ENCODE measurements at places on chromosomes 11 and 22. TPM values are rescaled to one million over a fixed set of nuclear protein-coding genes. Genes with fewer than 3 reads are reported as not detected.

CFL1 gene
- 453 TPM for total RNA-seq

TMPRSS6 gene
- not detected for total RNA-seq

TH gene
- not detected for total RNA-seq

NUP98 gene
- total RNA-seq = 54.2 TPM

ZNF280B gene
- 0.08 TPM for total RNA-seq

PRAME gene
- not detected for total RNA-seq

GGTLC3 gene
- total RNA-seq = not detected

USH1C gene
- not detected for total RNA-seq

ZDHHC8 gene
- total RNA-seq = 14.7 TPM

SLC7A4 gene
- 3.1 TPM for total RNA-seq

HBB gene
- not detected for total RNA-seq

LRRC74B gene
- total RNA-seq = 0.04 TPM

APOA5 gene
- total RNA-seq = not detected

FAU gene
- 568 TPM for total RNA-seq

CRYBB3 gene
- not detected for total RNA-seq

GRCh38 chr11:6655790-6656583 is at the start of gene DCHS1:
DCHS1 (minus strand) TSS chr11:6655809; CDS start chr11:6641613, 14,196 bp downstream.
- no peak for DNase-seq

- DNase-seq = no peak
Measured at GRCh38 chr22:40024201-40025061, 29.7 kb downstream of the FAM83F start.

GRCh38 chr11:130897262-130898182 is 18.8 kb downstream of the SNX19 start:
- DNase-seq = no peak

DNA sequence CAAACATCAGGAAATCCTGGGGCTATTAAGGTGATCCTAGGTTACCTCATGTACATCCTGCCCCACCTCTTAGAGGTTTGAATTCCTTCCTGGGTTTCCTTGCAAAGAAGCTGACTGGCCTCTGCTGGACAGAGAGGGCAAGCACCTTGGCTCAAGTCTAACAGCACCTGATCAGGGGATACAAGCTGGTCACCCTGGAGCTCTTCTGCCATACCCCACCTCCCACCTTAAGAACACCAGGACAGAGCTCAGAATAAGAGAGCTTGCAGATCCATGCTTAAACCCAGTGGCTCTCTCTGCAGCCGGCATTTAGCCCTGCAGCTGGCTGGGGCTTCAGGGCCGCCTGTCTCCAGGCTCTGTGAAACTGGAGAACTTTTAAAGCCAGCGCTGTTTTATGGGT is 386.6 kb upstream of the NARS2 start:
- DNase-seq = no peak

DNA sequence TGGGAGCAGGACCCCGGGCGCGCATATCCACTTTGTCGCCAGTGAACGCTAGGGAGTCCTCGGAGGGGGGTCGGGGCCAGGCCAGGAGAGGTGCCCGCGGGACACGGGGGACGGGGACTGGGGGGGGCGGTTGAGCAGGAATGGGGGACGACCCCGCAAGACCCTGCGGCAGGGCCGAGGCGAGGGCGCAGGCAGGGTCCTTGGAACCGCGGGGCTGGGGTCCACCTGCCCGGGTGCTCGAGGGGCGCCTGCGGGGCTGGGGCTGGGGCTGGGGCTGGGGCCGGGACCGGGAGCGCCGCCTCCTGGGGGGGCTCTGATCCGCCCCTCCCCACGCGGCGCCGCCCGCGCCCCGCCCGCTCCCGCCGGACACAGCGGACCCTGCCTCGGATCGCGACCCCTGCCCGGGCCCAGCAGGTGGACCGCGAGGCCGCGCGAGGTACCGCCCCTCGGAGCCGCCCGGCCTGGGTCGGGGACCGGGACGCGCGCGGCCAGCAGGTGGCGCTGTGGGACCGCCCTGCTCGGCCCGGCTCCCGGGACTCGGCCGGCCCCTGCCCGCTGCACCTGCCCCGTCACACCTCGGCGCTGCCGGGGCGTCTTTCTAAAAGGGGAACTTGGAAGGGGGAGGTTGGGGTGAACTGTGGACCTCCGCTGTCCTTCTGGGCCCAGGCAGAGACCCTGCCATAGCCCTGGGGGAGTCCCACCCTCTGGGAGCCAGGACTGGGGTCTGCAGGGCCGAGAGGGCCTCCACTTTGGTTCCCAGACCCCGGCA is 11.0 kb downstream of the CRELD2 start:
- DNase-seq = no peak

GRCh38 chr22:23608583-23608982 is 23.5 kb downstream of the DRICH1 start:
- no peak for DNase-seq

- no peak for DNase-seq
Measured at GRCh38 chr22:43099095-43099494, 9.9 kb upstream of the TTLL1 start.

- no peak for DNase-seq
Measured at GRCh38 chr11:17287058-17287457, 10.5 kb downstream of the NUCB2 start.

DNA sequence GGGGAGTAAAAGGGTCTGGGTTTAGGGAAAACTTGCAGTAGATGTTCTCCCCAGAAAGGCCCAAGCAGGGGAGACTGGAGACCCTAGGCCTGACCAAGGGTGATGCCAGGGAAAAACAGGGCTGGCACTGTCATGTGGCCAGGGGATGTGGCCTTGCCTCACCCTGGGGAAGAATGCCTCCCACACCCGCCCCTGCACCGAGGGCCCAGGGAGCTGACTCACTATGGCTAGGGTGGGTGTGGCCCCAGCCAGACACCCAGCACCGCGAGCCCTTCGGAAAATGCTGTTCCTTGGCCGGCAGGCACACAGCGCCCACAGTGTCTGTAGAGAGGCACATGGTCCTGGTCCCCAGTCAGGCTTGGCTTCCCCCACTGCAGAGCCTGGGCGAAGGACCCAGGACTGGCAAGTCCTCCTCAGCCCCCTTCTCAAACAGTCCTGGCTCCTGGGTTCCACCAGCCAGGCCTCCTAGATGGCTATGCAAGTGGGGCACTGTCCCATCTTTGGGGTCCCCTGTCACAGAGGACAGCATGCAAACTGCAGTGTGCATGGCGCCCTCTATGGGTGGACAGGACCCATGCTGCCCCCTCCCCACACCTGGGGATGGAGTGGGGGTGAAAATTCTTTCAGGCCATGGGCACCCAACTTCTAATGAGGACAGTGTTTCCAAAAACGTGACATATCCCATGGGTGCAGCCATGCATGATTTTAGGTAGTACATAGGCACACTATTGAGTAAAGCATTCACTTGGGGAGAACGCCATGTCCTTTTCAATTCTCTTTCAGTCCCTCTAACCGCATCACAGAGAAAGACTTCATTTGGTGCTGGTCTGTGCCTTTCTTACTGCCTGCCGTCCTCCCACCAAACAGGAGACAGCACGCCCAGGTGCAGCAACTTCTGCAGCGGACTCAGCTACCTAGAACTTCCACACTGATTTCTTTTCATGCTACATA is 15.2 kb downstream of the TMPRSS5 start:
- DNase-seq = no peak

DNA sequence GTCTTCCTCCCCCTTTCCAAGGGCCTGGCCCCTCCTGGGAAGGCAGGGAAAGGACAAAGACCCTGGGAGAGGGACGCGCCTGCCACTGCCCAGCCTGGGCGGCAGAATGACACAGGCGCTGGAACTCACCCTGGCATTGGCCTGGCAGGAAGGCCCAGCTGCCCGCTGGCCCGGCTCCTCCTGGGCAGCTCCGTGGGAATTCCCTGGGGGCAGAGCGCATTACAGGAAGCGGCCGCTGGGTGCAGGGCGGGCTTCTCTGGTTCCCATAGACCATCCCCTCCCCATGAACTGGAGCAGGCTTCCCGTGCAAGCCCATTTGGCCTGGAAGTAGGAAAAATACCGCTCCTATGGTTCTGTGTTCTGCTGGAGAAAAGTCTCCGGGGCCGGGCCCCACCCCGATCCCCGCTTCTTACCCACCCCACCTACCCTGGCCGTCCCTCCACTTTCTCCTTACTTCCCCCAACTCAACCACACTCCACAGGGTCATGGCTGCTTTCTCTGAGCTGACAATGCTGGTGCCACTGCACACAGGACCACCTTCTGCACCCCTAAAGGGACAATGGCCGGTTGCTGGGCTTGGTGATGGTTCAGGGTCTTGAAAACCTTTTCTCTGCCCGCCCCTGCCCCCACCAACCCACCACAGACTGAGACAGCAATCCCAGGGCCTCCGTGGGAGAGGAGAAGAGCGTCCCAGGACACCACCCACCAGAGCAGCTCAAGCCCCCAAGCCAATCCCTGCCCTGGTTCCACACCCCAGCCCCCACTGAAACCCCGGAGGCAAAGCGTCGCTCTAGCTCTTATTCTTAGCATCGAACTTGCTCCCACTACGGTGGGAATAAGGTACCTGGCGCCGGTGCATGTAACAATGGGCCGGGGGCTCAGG is 58.9 kb downstream of the LINC01488 start:
- DNase-seq = no peak

DNA sequence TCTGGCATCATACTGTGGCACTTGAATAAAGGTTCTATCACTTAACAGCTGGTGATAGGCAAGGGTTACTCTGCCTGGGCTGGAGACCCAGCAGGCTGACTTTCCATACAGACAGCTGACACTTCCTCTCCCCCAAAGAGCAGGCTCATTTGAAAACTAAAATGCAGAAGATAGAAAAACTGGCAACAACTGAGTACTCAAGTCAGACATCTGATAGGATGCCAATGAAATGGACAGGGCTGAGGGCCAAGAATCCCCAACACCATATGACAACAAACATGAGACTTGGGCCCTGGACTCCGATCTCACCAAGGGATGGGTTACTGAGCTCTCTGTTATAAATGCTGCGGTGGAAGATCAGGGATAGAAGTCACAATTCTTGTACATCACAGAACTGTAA is 237.2 kb downstream of the LRRC4C start:
- no peak for DNase-seq

DNA sequence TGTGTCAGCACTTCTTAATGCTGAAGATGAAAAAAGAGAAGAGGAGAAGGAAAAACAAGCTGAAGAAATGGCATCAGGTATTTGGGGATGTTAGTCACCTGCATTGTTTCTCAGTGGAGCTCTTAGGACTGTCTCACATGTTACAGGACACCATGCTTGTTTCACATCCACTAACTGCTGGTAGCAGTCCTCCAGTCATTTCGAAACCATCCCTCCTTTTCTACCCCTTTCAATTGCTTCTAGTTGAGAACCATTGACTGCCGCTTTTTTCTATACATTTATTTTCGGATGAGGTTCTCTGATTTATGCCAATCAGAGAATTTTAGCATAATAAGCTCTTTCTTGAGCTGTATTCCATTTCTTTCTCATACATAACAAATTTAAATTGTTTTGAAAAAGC is 21.5 kb downstream of the BIRC2 start:
- no peak for DNase-seq

GRCh38 chr11:129237880-129238638 is 45.9 kb upstream of the ARHGAP32 start:
- no peak for DNase-seq

- no peak for DNase-seq
Measured at GRCh38 chr11:58958500-58958899, 19.2 kb downstream of the GLYATL1 start.

DNA sequence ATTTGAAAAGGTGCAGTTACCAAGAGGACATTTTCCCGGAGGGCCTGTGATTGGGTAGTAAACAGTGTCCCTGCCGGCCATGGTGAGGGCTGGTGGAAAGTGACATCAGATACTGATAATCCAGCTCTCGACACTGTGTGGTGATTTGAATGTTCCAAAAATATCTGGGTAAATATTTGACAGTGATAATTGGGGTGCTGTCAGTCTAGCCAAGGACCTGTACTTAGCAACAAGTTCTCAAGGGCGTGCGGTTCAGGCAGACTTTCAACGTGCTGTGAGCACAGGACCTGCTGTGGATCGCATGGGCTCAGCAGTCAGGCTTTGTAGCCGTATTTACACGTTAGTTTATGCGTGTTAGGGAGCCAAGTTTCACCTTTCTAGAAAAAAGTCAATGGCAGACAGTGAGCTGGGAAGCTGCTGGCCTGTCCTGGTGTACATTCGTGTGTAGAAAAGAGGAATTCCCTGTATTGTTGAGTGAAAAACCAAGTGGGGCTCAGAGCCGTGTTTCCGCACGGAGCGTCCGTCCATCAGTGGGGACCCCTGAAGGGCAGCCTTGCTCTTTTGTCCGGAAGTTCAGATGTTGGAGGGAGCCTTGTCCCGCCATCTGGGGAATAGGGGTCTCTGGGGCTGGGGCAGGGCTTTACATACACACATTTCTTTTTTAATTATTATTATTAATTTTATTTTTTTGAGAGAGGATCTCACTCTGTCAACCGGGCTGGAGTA is 11.3 kb downstream of the TRMU start:
- DNase-seq = no peak

- no peak for DNase-seq
Measured at GRCh38 chr22:49827853-49828598, at the start of gene BRD1. BRD1 (minus strand) TSS chr22:49827873; CDS start chr22:49824317, 3,556 bp downstream.

GRCh38 chr22:49515475-49515874 is 312.2 kb downstream of the BRD1 start:
- DNase-seq = no peak

DNA sequence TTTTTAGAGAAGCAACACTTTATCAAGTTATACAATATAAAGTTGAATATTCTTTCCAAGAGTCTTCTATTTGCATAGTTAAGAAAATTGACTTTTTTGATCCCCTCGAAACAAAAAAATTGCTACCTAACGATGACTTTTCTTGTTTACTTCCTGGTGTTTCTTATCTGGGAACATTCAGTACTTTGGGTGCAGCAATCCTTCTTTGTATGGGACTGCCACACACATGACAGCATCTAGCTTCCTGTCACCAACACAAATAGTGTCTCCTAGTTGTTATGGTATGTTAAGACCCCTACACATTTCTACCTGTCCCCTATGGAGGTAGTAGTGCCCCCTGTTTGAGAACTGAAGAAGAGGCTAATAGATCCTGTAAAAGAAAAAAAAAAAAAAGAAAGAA is 841.7 kb upstream of the FAT3 start:
- DNase-seq = no peak

DNA sequence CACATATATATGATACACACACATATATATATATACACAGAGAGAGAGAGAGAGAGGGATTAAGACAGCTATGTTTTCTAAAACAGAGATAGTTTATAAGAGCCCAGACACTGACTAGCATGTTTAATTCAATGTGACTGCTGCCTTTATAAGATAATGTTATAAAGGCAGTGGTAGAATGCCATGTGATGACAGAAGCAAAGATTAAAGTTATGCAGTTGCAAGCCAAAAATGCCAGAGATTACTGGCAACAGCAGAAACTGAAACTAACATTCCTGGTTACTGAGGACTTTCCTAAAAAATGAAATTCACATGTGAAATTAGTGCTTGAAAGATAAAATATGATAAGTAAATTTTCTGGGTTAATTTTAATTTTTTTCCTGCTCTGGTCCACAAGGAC is 1888.9 kb downstream of the LRRC4C start:
- no peak for DNase-seq

Measured in esophagus squamous epithelium (tissue), 5 donors.